Central memory CD8-positive, alpha-beta T cell (primary cell): ENCODE measurements at places on chromosomes 1 and 21.

DNA sequence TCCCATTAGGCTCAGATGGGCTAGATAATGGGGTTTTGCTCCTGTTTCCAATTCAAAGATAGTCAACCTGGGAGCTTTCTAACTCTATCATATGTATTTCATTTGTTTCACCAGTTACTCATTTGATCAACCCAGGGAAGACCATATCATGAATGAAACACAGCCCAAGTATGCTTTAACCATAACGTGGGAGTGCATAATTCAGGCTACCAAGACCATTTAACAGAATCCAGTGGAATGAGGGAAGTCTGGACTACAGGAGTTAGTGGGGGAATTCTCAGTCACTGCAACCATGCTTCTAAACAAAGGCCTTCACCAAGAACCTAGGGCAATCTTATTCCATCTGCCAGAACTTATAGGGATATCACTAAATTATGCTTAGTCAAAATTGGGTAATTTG, 15.0 kb upstream of the SLC16A1 start:
- DNase-seq, result no peak

GRCh38 chr1:1236176-1236763, 4.2 kb downstream of the B3GALT6 start:
- DNase-seq, result no peak

DNA sequence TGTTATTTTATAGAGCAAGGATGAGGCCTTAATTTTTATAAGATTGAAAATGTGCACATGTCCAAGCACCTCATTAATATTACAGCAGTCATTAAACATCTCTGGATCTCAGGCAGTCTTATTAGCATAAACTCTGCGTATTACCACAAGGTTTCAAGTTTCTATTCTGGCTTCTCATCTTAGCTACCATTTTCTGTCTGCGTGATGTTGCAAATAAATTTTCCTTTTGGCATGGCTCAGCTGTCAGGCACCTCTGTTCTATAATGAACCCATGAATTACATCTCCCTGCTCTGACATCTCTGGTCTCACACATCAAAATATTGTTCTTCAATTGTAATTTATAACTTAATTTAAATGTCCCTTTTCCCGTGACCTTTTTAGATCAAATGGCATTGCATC, 156.5 kb downstream of the SLC45A1 start:
- DNase-seq, result no peak

DNA sequence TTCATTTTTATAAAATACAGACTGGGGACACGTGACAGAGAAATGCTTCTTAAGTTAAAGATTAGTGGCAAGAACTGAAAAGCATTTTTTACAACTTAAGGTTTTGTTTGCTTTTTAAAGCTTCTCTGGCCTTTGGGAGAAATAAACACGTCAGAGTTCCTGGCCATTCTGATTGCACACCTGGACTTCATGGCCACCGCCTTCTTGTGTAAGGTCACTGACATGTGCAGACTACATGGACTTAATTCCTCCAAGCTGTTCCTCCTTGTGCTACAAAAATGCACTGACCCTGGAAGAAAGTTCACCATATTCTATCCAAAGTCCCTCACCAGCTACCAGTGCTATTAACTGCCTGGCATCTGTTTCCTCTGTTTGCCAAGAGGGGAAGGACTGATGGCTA, 56.1 kb downstream of the GADD45A start:
- no peak for DNase-seq

GRCh38 chr1:16186655-16187235, 25.7 kb downstream of the ARHGEF19 start:
- no peak for DNase-seq

- no peak for DNase-seq
Observed at GRCh38 chr1:59072583-59072947, 224.3 kb upstream of the FGGY start.

DNA sequence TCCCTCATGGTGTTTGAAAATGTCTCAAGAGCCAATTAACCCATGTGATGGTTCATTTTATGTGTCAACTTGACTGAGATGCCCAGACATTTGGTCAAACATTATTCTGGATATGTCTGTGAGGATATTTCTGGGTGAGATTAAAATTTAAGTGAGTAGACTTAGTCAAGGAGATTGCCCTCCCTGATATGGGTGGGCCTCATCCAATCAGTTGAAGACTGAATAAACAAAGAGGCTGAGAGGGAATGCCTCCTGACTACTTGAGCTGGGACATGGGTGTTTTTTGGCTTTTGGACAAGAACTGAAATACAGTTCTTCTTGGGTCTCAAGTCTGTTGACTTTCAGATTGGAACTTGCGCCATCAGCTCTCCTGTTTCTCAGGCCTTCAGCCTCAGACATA, 89.4 kb upstream of the SPATA6 start:
- DNase-seq, result no peak

DNA sequence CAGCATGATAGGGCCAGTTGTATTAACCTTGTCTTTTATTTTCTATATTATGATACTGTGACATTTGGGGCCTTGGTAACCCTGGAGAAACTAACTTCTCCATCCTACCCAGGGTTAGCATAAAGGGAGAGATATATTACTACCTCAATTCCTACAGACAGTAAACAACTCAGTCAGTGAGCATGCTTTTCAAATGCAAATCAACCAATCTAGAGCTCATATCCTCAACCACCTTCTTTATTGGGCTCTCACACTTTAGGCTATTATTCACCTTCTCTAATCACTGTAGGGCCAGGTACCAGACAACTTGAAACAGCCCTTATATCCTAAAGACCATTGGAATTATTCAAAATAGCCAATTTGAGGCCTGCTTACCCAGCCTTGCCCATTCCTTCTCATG, 477.6 kb downstream of the PTPRC start:
- DNase-seq, result no peak

- no peak for DNase-seq
Observed at GRCh38 chr21:21177353-21177986, 179.3 kb downstream of the NCAM2 start.

GRCh38 chr1:226223786-226224244, 351 bp downstream of the MIXL1 start:
- DNase-seq, result no peak

DNA sequence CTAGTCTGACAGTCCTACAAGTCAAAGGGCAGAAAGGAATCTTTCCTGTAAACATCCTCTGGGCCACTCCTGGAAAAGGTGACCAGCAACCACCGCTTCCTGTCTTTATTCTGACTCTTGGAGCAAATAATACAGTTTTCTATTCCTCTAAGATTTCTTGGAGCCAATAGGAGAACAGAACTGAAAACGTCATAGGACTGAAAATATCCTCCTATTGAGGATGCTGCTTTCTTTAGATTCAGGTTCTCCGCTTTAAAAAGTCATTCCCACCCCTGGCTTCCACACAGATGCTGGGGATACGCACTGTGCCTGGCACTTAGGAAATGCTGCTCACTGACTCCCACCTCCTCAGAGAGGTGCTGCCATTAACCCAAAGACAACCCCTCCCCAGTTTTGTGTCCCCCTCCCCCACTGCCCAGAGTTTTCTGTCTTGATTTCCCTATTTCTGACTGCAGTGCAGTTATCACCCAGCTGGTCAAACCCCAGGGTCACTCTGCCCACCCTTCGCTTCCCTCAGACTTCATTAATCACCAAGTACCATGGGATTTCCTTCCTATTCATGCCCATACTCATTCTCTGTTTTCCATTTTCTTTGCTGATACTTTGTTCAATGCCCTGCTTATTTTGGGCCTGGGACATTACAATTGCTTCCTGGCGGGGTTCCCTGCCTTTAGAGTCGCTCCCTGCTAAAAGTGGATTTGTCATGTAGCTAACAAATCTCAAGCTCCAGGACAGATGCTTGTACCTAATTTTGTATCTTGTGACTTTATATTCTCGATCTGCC, 82.1 kb upstream of the ARHGAP29 start:
- no peak for DNase-seq

DNA sequence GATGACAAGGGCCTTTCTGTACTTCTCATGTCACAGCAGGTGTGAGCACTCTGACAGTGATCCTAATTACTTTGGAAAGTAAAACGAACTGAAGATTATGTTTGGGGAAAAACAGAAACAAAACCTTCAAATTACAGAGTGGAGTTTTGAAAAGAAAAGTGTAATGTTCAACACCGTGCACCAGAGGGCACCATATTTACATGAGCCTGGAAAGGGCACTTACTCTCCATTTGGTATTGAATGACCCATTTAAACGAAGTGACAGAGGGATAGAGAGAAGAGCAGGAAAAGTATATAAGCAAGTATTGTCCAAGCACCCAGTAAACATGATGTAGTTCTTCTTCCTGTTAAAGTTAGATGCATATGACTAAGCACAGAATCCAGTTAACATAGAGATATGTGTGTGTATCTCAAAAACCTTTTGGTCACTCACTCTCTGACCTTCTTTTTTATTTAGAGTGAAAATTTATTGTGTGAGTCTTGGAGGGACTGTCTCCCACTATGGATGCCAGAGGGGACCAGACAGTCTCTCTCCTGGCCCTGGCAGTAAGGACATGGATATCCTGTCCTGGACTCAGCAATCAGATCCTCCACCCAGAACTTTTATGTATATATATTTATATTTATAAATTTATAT, 3.8 kb upstream of the RGSL1 start:
- no peak for DNase-seq

GRCh38 chr1:37410105-37410504, 64.3 kb upstream of the ZC3H12A start:
- DNase-seq, result no peak

DNA sequence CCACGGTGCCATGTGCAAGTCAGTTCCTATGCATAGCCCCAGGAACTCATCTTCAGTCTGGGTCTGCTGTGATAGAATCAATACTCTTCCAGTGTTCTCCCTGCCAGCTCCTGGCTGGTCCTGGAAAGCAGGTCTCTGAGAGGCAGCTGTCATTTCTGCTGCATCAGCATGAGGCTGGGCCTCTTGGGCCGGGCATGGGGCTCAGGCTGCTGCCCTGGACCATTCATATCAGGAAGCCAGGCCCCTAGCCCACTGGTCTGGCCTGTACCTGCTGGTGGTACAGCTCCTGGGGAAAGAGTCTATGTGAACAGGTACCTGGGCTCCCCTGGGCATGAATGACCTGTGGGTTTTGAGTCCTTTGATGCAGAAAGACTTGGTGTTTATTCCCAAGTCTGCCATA, 173.6 kb upstream of the CSF3R start:
- no peak for DNase-seq

DNA sequence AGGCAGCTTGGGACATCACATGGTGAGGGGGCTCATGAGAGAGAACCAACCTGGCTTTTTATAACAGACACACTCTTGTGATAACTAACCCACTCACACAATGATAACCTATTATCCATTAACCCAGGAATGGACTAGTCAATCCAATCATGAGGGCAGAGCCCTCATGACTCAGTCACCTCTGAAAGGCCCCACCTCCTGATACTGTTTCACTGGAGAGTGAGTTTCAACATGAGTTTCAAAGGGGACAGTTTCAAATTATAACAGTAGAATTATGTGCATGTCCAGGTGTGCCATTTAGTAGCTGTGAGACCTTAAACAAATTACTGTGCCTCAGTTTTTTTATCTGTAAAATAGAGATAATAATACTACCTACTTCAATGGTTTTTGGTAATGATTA, 47.6 kb upstream of the PPP2R5A start:
- DNase-seq, result no peak

GRCh38 chr1:86430376-86430775, 6.4 kb downstream of the CLCA2 start:
- no peak for DNase-seq

DNA sequence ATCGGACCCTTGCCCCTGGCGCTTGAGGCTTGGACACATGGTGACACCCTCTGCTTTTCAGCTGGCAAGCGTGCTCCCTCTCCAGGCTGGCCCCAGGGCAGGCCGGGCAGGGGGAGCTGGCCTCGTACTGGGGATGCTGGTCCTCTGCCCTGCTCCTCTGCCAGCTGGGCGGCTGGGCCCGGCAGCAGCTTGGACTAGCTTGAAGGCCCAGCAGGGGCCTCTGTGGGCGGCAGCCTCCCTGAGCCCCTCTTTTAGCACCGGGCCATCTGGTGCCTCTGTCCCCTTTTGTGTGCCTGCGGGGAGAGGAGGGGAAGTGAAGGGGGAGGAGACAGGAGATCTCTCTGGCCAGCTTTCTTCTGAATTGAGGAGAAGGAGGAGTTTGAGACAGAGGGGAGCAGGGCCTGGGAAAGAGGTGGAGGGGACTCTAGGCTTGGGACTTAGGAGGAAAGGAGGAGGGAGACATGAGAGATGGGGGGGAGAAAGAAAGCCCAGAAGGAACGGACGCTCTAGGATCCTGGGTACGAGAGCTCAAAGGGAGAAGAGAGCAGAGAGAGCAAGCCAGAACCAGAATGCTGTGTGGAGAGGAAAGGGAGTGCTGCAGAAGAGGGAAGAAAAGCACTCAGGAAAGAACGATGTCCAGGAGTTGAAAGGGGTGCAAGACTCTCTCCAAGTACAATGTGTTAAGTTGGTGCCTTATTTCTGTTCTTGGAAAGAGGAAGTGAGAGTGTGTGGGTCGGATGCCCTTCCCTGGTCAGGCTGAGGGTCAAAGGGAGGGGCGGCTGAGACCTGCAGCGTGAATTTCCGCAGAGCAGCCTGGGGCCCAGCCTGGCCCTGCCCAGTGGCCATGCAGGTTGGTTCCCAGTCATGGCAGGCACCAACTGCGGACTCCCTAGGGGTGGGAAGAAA, 40.3 kb downstream of the IER5 start:
- DNase-seq, result no peak

DNA sequence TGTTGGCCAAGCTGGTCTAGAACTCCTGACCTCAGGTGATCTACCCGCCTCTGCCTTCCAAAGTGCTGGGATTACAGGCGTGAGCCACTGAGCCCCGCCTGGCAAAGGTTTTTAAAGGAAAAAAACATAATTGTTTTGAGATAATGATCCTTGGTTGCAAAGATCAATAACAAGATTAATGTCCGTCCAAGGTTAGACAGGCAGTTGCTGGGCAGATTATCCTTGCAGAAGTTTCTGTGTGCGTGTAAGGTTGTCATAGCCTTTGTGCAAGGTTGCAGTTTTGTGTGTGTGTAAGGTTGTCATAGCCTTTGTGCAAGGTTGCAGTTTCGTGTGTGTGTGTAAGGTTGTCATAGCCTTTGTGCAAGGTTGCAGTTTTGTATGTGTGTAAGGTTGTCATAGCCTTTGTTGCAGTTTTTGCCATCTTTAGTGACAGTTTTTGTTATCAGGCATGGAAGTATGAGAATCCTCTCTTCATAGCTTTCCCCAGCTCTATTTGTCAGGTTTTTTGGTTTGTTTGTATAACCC, 3.6 kb downstream of the YBEY start:
- no peak for DNase-seq

- DNase-seq, result no peak
Observed at GRCh38 chr1:230696218-230696617, 17.7 kb downstream of the AGT start.

DNA sequence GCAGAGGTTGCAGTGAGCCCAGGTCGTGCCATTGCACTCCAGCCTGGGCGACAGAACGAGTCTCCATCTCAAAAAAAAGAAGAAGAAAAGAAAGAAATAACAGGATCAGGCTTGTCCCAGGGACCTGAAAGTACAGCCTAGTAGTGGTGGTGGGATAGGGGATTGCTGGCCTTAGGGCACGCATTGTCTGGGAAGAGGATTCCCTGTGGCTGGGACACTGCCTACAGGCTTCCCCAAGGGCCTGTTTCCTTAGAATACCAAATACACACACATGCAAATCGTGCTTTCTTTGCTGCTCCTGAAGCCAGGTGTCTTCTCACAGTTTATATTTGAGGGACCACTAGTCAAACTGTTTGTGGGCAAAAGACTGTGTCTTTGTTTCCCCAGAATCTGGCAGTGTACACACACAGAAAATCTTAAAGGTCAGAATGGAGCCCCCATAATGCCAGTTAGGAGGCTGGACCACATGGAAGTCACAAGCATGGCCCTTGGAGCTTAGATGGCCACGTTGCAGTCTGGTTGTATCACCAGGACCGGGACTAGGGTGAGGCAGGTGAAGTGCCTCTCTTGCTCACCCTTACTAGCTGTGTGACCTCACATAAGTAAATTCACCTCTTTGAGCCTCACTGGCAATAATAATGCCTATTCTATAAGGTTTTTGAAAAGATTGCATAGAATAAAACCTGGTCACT, 12.7 kb upstream of the ASAP3 start:
- DNase-seq, result no peak
